ENCODE measurements at places on chromosomes 13 and 19.
A peak's percentile ranks its signal among the peaks of the same experiment; 100 is the strongest.

DNA sequence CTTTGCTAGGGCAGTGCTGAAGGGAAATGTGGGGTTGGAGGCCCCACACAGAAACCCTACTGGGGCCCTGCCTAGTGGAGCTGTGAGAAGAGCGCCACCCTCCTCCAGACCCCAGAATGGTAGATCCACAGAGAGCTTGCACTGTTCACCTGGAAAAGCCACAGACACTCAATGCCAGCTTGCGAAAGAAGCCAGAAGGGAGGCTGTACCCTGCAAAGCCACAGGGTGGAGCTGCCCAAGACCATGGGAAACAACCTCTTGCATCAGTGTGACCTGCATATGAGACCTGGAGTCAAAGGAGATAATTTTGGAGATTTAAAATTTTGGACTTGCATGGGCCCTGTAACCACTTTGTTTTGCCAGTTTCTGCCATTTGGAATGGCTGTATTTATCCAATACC is 615.4 kb upstream of the MIR17HG start:
- peak; percentile 15 for DNase-seq

DNA sequence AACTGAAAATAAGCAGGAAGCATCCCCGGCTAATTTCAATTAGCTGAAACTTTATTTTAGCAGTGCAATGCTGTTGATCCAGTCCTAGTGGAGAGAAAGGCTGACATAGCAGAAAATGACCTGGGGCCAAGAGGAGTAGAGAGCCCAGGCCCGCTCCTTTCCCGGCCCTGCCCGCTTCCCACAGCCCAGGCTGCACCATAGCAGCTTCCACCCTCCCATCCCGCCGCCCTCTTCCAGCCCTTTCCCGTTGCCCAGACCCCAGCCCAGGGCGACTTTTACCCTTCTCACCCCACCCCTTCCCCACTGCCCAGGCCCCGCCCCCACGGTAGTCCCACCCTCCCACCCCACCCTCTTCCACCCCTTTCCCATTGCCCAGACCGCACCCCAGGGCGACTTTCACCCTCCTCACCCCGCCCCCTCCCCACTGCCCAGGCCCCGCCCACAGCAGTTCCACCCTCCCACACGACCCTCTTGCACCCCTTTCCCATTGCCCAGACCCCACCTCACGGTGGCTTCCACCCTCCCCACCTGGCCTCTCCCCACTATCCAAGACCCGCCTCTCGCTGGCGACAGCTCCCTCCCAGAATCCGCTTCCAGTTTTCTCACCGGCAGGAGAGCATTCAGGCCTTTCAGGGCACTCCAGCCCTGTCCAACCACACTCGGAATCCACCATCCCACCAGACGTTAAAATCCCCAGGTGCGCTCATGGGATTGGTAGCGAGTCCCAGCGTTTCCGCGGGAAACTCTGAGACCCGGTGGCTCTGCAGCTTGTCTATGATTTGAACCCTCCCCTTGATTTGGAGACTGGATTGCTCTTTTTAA is 8.3 kb downstream of the ZNF160 start:
- no peak for DNase-seq

GRCh38 chr19:6312018-6312417 is 21.4 kb downstream of the ACER1 start:
- no peak for DNase-seq

DNA sequence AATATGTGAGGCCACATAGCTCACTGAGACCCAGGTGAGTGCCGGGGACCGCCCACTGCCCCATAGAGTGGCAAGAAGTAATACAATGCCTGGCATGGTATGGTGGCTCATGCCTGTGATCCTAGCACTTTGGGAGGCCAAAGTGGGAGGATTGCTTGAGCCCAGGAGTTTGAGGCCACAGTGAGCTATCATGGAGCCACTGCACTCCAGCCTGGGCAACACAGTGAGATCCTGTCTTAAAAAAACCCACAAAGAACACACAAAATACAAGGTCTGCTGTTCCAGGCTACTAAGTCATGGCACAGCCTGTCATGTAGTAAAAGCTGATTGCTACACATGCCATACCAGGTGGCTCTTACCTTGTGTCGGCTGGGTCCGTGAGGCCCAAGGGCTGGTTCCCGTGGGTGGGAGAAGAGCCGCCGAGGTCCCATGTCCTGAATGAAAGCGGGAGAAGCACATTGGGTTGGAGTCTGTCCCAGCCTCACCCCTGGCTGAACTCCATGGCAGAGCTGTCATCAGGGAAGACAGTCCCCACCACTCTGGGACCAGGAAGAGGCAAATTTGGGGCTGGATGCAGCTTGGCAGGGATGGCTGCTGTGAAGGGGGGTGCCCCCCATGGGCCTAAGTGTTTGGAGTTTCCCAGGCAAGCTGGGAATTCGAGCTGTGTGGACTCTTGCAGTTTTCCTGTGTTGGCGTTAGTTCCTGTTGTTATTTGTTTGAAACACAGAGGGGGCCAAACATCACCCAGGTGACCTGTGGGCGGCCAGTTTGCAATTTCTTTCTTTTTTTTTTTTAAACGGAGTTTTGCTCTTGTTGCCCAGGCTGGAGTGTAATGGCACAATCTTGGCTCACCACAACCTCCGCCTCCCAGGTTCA is 3.2 kb upstream of the FDX2 start:
- no peak for DNase-seq

GRCh38 chr19:17796013-17796837 is 1.3 kb downstream of the B3GNT3 start:
- DNase-seq: no peak

- peak; percentile 76 for DNase-seq
These were observed at the start of gene POU4F1 for GRCh38 chr13:78603240-78603957. TSS of gene POU4F1 (minus strand) at chr13:78603552. CDS start at chr13:78603326, 226 bp downstream.

DNA sequence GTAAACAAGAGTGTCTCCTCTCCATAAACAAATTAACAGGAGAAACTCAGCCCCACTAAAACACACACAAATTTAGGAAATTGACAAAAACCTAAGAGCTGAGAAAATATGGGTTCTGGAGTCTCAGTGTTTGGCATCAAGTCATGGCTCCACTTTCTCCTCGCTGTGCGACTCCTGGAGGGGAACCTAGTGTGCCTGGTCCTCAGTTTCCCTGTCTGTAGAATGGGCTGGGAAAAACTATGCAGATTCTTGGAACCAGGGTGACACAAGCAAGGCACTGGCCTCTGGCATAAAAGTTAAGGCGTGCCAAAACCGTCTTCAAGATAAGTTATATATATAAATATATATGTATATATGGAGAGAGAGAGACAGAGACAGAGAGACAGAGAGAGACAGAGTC is 83.9 kb downstream of the INSR start:
- no peak for DNase-seq

- no peak for DNase-seq
These were observed 521.0 kb downstream of the SUCLA2 start for GRCh38 chr13:47480121-47480520.

GRCh38 chr19:24099829-24100228 is 12.8 kb downstream of the ZNF254 start:
- DNase-seq: no peak

- no peak for DNase-seq
These were observed 6.0 kb upstream of the GRTP1 start for GRCh38 chr13:113369881-113370280.

DNA sequence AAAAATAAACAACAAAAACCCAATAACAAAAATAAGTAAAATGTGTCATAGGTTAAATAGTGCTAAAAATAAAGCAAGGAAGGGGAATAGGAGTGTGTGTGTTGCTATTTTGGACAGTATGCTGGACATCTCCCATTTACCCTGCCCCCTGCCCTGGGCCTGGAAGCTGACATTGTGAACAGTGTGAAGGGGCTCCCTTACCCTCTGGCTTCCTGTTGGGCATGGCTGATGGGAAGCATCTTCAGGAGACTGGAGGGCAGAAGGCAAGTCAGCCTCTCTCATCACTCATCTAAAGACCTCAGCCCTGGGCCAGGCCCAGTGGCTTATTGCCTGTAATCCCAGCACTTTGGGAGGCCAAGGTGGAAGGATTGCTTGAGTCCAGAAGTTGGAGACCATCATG is 26.7 kb downstream of the KCTD15 start:
- no peak for DNase-seq

GRCh38 chr13:23254506-23254905 is 73.7 kb downstream of the SGCG start:
- DNase-seq: no peak

DNA sequence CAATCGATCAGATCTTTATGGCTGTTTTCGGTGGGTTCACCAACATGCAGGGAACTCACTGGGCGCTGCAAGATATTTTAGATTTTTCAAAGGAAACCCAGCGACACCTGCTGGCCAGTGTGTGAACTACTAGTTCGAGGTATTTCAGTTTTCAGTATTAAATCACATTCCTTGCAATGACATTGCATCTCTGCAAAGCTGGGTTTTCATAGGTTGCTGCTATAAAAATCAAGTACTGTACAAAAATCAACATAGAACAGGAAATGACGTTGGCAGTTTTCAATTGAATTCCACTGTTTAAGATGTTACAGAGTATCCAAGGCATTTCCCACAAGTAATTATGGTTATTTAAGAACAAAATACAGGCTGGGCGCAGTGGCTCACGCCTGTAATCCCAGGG is 17.6 kb downstream of the LIG1 start:
- DNase-seq: peak; percentile 77

GRCh38 chr19:8261881-8262280 is 46.3 kb downstream of the CD320 start:
- no peak for DNase-seq

DNA sequence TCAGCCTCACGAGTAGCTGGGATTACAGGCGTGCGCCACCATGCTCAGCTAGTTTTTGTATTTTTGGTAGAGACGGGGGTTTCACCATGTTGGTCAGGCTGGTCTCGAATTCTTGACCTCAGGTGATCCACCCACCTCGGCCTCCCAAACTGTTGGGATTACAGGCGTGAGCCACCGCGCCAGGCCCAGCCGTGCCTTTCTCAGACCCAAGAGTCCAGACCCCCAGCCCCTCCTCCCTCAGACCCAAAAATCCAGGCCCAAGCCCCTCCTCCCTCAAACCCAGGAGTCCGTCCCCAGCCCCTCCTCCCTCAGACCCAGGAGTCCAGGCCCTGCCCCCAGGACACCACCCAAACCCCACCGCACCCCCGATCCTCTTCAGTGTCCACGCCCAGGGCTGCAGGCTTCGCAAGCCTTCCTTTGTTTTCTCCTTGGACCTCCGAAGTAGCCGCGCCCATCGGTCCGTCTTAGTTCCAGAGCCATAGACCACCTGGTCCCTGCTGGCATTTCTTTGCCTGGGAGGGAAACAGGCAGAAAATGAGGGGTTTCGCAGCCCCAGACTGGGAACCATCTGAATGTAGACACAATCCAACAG is 3.7 kb downstream of the TMC4 start:
- DNase-seq: no peak

DNA sequence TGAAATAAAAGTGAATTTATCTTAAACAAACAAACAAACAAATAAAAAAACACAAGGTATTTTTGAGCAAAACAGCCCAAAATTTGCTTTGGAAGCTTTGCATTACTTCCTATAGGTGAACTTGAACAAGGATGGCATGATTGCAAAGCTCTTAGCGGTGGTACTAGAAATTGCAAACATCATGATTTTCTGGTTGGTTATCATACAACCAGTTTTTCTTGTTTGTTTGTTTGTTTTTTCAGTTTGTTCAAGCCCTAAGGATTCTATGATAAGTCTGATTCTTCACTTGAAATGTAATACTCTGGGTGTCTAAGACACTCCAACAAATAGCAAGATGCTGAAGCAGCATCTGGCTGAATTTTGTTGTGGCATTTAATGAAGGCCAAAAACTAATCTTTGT is 15.9 kb downstream of the DCLK1 start:
- no peak for DNase-seq

- no peak for DNase-seq
These were observed 67.6 kb downstream of the PIBF1 start for GRCh38 chr13:72849571-72849970.

GRCh38 chr19:45973553-45974338 is at the start of gene NOVA2:
TSS of gene NOVA2 (minus strand) at chr19:45973865. CDS start at chr19:45973351, 514 bp downstream.
- DNase-seq: peak; percentile 77

Measured in hematopoietic multipotent progenitor cell treated with erythropoietin and hydrocortisone succinate and interleukin-3 and kit ligand, for 4 days (in vitro differentiated cells).